ENCODE measurements at places on chromosomes 5 and 9.
A peak's percentile ranks its signal among the peaks of the same experiment; 100 is the strongest.

GRCh38 chr5:76535577-76535976 is 87.6 kb downstream of the F2RL2 start:
- DNase-seq = no peak

DNA sequence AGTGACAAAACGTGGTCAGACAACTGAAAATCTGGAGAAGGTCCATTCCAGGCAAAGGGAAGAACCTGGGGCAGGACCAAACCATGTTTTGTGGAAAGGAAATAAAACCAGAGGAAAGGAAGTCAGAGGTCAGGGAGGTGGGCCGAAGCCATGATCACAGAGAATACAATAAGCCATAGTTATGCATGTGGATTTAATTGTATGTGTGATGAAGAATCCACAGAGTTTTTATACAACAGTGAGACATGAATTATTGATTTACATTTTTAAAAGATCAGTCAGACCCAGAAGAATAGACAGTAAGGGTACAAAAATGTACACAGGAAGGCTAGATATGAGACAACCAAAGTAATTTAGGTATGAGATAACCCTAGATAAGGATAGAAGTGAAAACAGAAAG is 20.8 kb downstream of the TTC33 start:
- no peak for DNase-seq

- no peak for DNase-seq
Measured at GRCh38 chr5:178545176-178545575, 45.0 kb downstream of the COL23A1 start.

DNA sequence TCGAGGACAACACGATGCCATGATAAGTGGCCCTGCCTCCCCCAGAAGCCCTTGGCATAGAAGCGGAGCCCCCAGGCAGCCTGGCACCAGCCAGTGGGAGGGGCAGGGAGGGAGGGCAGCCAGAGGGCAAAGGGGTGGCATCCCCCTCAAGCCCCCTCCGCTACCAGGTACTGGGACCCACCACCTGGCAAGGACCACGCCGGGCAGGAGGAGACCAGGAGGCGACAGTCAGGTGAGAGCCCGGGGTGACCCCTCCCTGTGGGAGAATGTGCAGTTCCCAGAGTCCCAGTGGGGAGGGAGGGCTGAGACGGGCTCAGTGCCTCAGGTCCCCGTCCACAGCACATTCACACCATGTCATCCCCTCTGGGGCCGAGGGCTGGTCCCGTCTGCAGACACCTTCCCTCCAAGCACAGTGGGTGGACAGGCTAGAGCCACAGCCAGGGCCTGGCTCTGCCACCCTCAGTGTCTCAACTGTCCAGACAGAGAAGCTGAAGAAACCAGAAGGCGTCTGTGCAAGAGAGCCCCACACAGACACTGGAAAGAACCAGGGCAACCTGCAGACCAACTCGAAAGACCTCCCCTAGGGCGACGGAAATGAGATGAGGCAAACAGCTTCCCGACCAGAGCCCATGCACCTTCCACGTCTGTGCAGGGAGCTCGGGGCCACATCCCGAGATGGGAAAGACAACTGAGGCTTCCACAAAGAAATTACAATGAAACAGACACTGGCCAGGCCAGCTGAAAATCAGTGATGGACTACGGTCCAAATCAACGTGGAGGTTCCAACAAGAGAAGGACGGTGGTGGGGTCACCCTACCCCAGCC is 11.1 kb downstream of the BRD3 start:
- DNase-seq = no peak

DNA sequence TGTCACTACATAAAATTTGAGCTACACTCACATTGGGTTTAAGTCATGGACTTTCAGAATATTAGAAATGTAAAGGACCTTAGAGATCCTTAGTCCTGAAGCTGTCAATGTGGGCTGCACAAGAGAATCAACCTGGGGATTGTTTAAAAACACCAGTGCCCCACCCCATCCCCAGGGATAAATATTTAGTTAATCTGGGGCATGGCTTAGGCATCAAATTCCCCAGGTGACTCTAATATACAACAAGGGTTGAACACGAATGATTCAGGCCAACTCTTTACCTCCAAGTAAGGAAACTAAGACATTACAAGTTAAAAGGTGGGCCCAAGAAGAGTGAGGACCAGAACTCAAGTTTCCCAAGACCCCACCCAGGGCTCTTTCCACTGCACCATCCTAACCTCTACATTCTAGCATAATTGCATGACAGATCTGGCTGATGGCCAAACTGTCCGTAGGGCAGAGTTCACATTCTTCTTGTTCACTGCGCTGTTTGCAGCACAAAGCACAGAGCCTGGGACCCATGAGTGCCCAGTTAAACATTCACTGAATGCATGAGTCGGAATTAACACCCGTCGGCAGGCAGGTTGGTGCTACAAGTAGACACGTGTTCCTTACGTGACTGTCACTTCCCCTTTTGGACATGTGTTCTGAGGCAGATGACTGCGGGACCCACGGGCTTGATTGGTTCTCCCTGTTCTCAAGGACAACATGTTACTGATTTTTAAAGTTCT is 25.2 kb downstream of the CYFIP2 start:
- no peak for DNase-seq

GRCh38 chr5:138096363-138096762 is 12.5 kb downstream of the WNT8A start:
- no peak for DNase-seq

DNA sequence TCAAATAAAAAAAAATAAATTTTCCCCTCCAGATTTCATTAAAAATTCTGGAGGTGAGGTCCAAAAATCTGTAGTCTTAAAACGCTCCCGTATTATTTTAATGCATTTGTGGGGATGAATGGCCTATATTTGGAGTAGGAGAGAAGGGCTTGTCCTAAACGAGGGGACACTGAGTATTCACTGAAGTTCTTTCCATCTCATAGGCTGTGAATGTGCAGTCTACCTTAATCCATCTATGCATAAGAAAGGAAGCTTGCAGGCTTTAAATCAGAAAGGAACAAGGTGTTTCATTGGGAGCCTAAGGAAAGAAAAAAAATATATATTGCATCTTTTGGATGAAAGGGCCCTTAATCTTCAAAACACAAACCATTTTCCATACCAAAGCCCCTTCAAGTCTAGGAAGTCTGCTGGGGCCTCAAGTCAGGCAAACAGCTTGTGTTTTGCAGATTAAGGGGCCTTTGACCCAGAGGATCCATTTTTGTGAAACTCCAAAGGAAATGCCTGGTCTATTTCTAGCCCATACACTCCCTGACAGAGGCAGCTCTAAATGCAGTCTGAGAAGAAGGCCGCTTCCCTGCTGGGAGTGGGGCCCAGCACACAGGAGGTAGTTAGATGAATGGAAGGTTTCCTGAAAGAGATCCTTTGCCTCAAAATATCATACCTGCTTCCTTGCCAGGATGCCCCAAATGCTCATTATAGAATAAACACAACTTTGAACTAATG is 35.6 kb downstream of the BRINP1 start:
- DNase-seq = no peak

GRCh38 chr9:135575995-135576631 is 14.6 kb downstream of the PAEP start:
- DNase-seq = no peak

DNA sequence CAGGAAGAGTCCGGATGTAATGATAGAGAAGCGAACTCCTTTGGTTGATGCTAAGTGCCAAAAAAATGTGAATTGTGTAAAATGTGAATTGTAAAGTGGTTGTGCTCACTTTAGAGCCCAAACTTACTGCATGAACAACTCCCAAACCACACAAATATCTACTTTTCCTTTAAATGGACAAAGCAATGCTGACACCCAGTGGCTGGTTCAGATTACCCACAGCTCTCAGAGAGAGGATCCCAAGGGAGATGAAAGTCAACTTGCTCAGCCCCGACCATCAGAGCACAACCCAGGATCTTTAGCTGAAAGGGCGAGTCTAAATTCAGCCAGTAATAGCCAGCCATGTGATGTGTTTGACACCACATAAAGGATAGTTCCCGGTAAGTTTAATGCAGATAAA is 133.7 kb downstream of the NMUR2 start:
- DNase-seq = no peak

DNA sequence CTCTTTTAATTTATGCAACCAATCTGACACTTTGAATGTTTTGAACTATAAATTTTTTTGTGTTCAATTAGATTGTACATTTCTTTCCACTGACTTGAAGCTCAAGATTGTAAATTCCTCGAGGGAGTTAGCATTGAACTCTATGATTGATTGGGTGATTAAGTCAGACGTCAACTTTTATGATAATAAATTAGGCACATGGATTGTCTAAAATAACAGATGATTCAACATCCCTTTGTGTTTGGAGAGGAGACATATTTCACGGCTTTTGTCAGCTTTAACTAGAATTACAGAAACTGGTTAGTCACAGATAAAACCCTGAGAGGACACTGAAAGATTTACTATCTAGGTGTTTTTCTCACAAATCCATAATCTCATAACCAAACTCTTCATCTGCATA is 32.7 kb upstream of the TXNDC8 start:
- no peak for DNase-seq

DNA sequence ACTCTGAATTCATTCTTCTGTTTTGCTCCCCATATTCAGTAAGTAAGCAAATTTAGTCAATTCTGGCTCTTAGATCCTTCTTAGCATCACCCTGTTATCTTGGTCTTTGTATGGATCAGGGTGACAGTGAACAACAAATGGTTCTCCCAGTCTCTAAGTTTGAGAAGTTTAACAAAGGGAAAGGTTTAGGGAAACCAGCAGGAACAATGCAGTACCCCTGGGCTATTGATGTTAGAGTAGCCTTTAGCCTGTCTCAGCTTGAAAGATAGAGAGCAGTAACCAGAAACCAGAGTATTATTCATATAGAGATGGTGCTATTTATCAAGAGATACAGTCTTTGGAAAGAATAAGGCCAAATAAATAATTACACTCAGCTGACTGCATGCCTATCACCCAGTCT is 241.8 kb downstream of the CDH12 start:
- no peak for DNase-seq

DNA sequence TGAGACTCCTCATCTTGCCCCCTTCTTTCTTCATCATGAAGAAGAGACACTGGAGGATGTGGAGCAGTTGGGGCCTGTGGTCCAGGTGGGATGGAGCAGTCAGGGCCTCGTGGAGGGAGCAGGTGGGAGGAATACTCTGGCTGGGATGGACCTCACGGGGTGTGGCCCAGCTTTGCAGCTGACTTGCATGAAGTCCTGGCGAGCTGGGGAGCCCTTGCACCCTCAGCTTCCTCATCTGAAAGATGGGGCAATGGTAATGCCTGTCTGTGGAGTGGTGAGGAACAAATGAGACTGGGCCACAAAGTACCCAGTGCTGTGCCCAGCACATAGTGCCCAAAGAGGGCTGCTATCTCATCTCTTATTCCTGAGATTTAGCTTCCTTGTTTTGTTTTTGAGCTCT is 91.5 kb downstream of the DAB2IP start:
- no peak for DNase-seq

DNA sequence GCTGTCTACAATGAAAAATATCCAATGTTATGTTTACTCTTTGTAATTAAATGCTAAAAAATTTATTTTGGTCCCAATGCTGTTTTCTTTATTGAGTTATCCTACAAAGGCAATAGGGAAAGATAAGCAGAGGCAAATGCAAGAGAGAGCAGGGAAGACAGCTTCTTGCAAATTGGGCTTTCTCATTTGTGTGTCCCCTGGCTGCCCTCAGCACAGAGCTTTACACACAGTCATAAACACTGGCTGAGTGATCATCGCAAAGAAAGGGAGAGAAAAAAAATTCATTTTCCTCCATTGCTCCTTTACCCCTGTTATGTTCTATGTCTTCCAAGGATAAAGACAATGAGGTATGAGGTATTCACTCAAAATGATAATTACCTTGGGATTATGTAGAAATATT is 2.3 kb upstream of the TSSK1B start:
- DNase-seq = no peak

DNA sequence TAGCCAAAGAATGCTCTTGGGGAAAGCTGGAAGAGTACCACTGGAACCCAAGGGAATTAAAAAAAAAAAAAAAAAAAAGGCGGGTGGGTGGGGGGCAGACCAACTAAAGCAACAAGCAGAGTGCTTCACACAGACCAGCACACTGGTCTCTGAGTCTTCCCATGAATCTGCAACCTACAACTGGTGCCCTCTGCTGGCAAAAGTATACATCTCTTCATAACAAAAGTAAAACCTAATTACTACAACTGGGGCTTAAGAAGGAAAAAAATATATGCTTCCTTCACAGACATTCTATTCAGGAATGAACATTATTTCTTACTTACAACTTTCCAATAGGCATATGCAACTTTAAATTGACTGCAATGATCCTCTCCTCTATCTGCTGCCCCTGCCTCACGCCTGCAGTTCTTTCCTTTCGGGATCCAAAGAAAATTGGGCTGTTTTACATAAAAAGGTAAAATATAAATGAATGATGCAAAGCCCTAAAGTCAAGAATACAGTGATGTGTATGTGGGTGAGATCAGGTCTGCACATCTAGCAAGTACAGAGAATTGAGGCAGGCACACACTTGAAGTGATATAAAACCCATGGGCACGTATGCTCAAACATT is 7.2 kb upstream of the KLHL3 start:
- no peak for DNase-seq

DNA sequence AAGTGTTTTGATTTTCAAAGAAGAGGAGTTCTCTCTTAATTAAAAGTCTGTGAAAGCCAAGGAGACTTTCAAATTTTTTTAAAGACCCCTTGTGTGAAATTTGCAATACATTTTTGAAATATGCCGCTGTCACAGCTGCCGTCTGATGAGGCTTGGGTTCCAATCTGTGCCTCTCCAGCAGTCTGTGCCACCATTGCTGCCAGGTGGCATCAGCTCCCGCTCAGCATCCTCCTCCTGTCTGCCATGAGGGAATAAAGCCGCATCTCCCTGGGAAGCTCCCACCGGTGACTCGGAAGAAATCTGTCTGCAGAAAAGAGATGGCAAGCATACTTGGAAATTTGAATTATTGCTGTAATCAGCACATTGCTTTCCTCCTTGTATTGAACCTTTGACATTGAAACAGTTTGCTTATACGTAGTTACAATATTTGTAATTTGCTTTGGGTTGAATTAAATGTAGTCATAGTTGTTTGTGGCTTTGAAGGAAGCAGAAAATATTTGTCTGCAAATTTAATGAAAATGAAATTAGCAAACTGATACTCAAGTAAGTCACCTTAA is 145.7 kb upstream of the SNX2 start:
- no peak for DNase-seq

DNA sequence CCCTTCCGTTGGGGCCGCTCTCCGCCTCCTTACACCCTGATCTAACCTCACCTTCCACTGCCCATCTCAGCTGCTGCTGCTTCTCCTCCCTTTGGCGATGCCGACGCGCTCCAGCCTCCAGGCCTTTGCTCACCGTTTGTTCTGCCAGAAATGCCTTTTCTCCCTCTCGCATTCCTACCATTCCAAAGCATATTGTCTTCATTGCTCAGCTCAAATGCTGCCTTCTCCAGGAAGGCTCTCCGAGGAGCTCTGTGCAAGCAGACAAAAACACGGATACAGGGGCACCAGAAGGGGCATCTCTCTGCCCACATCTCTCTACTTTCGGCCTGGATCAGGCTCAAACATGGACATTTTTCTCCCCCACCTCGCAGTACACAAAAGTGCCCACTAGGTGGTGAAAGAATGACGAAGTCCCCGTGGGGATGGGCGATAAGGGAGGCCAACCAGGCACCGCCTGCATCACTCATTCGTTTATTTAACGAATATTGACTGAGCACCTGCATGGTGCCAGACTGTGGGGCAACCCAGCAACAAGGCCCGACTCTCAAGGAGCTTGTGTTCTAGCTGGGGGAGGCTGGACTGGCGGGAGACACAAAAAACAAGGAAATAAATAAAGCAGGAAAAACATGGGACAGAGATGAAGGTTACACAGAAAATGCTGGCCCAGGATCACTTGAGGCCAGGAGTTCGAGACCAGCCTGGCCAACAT is 7.3 kb upstream of the GRHPR start:
- DNase-seq = peak; percentile 60

Data from NCI-H510A (cell line).